ENCODE measurements at places on chromosomes 6 and 20.

GRCh38 chr6:83292900-83293843 is 100.0 kb downstream of the RWDD2A start:
- no peak for DNase-seq

DNA sequence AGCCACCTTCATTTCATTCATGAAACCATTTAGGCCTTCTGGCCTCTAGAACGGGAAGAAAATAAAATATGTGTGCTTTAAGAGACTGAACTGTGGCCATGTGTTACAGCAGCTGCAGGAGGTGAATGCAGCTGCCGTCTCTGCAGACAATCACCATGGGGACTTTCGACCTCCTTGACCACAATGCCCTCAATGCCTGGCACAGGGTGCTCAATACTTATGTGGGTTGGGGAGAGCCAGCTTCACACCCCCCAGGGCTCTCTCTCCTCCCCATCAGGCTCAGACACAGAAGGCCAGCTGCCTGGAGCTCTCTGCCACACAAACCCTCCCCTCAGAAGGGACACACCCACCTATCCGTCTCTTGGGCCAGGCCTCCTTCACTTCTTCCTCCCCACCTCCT is 43.5 kb downstream of the ANKRD60 start:
- no peak for DNase-seq

DNA sequence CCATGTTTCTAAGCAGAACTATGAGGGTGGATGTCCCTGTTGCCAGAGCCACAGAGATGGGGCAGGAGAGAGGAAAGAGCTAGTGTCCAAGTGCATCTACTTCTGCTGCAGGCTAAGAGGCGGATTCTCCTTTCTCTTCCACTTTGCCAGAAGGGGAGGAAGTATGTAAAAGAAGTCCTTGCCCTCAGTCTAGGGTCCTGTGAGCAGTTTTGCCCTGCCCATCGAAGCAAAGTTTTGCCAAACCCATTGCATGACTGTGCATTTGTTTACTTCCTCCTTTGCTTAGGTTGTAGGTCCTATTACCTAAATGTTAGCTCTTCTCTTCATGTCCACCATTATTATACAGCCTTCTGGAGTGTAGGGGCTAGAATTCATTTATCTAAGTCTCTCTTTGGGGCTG is 106.2 kb upstream of the ARMC2 start:
- DNase-seq = no peak

DNA sequence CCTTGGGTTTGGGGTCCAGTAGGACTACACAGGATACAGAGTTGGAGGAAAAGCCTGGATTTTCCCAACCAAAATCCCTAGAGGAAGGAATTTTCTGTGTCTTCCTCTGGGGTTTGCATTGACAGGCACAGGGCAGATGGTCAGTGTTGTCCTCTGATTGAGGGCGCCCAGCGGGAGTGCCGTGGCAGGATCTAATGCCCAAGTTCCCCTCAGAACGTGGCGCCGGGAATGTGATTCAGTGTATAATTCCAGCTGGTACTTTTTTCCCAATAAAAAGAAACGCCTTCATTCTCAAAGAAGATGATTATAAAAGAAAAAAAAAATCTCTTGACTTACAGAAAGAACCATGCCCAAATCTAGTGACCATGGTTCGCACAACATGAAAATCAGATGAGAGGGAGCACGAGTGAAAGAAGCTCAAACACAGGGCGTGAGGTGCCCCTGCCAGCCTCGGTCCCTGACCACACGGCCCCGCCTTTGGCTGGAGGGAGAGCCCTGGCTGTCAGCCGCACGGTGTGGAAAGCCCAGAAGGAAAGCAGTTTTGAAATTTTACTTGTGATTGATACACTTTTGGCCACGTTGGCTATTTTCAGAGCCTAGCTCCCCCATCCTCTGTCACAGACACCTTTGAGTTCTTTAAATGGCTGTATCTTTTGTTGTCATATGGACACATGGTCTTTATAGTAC is 31.6 kb downstream of the VEGFA start:
- DNase-seq = no peak

DNA sequence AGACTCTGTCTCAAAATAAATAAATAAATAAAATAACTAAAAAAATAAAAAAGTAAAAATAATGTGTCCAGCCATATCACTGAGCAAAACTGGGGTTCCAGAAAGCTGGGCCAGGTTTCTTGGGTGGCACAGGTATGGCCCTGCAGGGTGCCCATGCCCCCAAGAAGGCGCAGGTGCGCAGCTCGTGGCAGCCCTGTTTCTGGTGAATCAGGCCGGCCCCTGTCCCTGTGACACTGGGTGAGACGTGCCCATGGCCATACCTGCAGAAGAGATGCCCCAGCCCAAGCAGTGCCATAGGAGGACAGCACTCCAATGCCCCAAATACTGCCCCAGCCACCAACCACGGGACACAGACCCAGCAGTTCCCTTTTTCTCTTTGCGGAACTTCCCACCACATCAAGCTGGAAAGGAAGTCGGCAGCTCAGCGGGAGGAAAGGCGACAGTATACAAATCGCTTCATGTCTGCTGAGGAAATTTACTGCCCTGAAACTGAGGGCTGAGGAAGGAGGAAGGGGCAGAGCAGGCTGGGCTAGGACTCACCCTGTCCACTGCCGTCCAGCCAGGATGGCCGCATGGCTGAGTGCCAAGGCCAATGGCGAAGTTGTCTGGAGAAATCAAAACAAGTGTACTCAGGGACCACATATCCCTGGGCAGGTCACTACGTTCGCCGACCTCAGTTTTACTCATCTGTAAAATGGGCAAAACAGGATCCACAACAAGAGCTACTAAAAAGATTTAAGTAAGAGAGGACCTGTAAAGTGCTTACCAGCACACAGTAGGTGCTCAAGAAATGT is 55.4 kb downstream of the PREX1 start:
- DNase-seq = no peak

GRCh38 chr6:76790045-76790796 is 673.1 kb downstream of the HTR1B start:
- DNase-seq = no peak

- no peak for DNase-seq
Measured at GRCh38 chr6:87736809-87737540, 34.9 kb upstream of the AKIRIN2 start.

GRCh38 chr6:109922851-109923250 is 55.3 kb upstream of the GPR6 start:
- DNase-seq = no peak

DNA sequence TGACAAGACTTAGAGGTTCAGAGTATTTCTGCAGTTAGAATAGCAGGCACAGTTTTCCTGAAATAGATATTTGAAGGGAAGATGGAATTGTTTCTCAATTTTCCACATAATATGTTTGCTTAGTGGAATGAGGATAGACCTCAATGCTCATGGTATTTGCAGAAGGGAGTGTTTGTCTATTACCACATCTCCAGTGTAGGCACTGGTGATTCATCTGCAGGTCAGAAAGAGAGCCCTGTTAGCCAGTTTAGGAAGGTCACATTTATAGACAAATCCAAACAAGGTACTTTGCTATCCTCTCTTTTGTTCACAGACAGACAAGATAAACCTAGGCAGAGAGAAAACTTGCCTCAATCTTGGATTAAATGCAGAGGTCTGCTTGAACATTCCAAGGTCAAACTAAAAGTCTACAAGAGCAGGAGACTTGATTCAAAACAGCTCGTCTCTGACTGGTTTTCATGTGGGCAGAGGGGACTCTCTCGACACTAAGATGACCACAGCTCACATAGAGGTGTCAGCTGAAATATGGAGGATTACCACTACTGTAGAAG is 22.8 kb downstream of the ISM1 start:
- no peak for DNase-seq

DNA sequence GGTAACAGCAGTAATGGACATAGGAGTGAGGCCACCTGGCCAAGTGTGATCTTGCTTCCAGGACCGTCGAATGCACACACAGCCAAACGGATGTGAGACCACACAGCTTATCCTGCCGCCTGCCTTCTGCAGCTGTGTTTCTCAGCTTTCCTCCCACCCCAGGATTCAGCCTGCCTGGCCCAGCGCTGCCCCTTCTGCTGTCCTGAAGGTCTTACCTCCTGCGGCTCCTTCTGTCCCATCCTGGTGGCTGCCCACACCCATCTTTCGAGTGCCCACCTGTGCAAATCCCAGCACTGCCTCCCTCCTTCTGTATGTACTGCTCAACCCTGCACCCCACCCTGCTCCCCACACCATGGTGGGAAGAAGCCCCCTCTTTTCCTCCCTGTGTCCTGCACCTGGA is 49.4 kb upstream of the DACT2 start:
- DNase-seq = no peak
